ENCODE measurements at places on chromosomes 13 and 19. TPM values are rescaled to one million over a fixed set of nuclear protein-coding genes. Genes with fewer than 3 reads are reported as not detected.

Gene EPS8L1
- 6.8 TPM for total RNA-seq

- H3K4me1 ChIP-seq: no peaks in the 10 kb centered on the region
- DNase-seq: no peak
These were observed 158.1 kb downstream of the SUCLA2 start for GRCh38 chr13:47843005-47843404.

Gene PLEKHA4
- total RNA-seq: 34.3 TPM

DNA sequence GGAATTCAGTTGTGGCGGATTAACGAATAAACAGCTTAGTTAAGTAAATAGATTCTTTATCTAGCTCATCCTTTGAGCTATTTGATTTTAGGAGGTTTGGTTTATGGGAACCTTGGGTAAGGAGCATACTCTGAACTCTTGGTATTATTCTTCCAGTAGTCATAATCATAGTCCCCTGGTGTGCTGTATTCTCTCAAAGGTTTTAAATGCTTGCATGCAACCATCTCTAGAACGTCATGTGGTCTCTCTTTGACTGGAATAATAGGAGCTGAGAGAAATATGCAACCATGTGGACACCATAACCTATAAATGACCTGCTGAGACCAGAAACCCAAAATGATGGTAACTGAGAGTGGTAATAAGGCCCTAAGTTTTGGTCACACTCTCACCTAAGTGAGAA is 951.6 kb upstream of the MIR17HG start:
- H3K4me1 ChIP-seq: no peaks in the 10 kb centered on the region
- no peak overlapping the region for H3K27ac ChIP-seq
- no peak overlapping the region for H3K4me3 ChIP-seq

- H3K36me3 ChIP-seq: peaks cover 6% of the 10 kb centered on the region
- no peaks in the 10 kb centered on the region for H3K27me3 ChIP-seq
- H3K4me1 ChIP-seq: peaks cover 3% of the 10 kb centered on the region
- DNase-seq: no peak
These were observed 60.7 kb downstream of the PAN3 start for GRCh38 chr13:28199089-28199488.

Measured in chondrocyte (in vitro differentiated cells).